ENCODE measurements at places on chromosomes 3 and 15.

DNA sequence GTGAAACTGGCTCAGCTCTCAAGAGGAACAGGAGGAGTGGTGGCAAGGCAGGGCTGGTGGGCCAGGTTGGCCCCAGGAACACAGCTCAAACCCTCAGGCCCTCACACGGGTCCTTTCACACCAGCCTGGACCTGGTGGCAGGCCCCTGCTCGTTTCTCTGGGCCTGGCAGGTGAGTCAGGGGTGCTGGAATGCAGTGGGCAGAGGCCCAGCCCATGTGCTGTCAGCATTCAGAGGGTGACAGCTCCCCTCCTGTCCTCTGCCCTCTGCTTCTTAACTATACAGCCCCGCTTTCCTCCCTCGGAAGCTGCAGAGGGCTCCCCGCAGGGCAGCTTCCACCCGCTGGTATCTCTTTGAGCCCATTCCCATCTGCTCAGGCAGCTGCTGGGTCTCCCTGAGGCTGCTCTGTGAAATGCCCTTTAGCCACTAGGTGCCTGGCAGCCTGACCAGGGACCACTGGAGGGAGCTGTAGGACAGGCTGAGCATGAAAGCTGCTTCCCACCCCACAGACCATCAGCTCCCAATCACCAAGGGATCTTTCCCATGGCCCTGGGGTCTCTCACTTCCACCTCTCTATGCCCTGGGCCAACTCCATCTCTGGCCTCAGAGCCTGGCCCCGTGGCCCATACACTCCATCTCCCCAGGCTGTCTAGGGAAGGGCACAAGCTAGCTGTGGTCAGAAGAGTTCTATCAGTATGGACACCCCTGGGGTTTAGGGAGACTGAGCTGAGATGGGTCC lies 24.8 kb downstream of the SHF start:
- DNase-seq = peak; percentile 55

DNA sequence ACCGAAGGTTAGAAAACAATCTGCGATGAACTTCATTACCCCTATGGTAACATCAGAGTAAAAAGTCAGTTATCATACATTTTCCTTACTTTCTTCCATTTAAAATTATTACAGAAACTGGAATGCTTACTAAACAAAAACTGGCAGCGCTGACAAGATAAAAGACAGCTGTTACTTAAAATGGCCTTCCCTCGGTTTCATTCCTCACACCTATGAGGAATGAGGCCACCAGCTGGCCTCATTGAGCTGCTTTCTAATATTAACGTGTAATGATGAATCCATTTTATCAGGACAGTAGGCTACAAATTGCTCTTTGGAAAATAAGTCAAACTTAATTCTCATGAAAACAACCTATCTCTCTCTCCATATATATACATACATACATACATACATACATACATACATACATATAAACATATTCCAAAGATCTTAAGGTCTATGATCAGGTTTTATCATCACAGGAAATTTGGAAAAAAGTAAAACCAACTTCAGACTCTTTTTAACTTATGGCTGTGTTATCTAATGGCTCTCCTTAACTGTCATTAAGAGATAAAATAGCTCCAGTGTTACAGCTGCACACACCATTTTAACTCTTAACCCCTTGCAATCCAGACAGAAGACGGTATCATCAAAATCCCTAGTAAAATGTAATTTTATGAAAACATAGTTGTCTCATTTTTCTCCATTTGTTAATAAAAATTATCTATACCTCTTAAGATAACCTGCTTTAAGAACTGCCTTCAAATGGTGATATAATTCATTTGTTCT lies 5.2 kb downstream of the CCNL1 start:
- no peak for DNase-seq

DNA sequence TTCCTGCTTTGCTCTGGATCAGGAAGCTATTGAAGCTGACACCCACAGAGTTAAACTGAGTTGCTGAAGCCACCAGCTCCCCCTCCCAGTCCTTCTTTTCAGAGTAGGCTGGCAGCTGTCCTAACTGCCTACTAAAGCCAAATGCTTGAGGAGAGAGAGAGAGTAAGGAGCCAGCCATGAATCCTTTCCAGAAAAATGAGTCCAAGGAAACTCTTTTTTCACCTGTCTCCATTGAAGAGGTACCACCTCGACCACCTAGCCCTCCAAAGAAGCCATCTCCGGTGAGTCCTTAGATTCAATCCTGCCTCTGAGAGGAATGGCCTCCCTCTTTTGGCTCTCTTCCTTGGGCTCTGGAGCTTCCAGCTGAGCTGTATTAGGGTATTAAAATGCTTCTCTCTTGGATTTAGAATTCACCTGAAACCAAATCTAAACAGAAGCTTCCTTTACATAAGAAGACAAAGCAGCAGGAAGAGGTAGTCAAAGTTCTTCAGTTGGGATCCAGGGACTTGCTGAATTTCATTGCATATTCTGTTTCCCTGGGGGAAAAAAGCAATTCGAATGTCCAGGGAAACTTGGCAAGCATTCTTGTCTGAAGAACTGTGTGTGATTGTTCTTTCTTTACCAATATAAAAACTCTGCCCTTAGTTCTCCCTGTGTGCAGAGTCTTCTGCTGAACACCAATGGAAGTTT lies at the start of gene SLC15A2:
Gene SLC15A2, plus strand, starts transcription at position 101 of the 690 bp plus-strand sequence. Its CDS starts 76 bp downstream, at position 177.
- no peak for DNase-seq

GRCh38 chr3:153767601-153768560 lies 353.3 kb upstream of the ARHGEF26 start:
- no peak for DNase-seq

GRCh38 chr15:62297522-62297921 lies 132.4 kb upstream of the C2CD4B start:
- DNase-seq = no peak

DNA sequence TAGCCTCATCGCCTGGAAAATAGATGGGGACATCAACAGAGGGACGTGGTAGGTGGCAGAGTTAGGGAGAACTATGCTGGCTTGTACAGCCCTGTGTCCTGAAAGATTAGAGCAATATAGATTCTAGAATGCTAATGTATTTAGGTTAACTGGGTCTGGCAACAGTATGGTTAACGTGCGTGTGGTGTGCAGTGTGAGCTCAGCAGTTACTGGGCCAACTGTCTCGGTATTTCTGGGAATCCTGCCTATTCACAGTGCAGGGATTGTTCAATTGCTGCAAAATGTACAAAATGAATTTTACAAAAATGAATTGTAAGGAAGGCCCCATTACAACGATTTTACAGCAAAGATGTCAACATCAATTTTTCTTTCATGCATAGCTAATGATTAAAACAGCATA lies 20.6 kb downstream of the MEIS2 start:
- DNase-seq = no peak

- DNase-seq = no peak
These were observed 120.7 kb upstream of the WNT5A start for GRCh38 chr3:55607844-55608243.

DNA sequence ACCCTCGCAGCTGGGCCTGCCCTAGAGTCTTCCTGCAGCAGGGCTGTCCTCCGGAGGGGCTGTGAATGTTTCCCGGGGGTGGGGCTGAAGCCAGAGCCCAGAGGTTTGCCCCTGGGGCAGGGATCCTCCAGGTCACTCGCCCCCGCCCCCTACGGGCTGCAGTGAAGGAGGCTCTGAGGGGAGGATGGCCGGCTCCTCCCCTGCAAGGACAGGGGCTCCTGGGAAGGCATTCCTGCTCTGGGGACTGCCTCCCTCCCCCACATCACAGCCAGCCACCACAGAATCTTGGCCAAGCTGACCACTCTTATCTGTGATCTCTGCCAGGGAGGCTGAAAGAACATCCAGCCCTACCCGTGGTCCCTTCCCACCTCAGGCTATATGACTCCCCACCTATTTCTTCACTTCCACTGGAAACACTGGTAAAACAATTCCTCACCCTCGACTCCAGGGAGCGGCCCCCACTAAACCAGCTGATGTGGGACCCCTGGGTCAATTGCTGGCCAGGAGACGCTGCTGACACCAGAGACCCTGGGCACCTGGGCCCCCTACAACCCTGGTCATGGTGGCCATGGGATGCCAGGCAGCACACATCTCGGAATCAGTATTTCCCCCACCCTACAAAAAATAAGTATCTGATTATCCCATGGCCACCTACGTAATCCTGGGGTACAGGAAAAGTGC lies 66.0 kb downstream of the HMCES start:
- DNase-seq = no peak

DNA sequence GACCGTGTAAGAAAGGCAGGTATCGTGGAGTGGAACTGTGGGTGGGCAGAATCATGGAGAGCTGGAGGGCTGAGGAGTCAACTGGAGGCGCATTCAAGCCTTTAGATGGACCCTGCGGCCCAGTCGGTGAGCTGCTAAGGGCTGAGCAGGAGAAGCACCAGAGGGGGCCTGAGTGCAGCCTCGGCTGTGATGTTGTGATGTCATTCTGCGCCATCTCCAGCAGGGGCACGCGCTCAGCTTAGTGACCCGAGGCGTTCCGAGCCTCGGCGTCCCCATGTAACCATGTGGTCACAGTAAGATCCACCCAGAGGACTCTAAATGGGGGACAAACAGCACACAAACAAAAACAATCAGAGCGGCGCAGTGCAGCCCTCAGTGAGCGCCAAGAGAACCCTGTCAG lies 76.8 kb downstream of the VGLL4 start:
- DNase-seq = no peak

GRCh38 chr3:5080779-5081550 lies 41.1 kb upstream of the ARL8B start:
- no peak for DNase-seq

GRCh38 chr15:99566157-99566897 lies 543 bp downstream of the MEF2A start:
- peak; percentile 14 for DNase-seq

DNA sequence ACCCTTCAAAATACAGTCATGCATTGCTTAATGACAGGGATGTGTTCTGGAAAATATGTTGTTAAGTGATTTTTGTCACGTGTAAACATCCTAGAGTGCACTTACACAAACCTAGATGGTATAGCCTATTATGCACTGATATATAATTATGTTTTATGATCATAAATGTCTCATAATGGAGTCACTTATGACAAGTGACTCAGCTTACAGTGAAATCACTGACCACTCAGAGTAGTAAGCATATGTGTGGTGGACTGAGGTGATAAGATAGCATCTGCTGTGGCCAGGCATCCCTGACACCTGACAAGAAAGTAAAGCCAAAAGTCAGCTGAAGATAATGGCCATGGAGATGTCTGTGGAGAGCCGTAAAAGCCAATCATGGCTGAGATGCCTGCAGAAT lies 5.4 kb downstream of the ACAD11 start:
- no peak for DNase-seq

- DNase-seq = no peak
These were observed 204.5 kb upstream of the UBE2E1 start for GRCh38 chr3:23601091-23601822.

GRCh38 chr3:129365296-129366136 lies 62.9 kb downstream of the EFCAB12 start:
- no peak for DNase-seq

- DNase-seq = no peak
These were observed 277.0 kb downstream of the RYR3 start for GRCh38 chr15:33587773-33588172.

DNA sequence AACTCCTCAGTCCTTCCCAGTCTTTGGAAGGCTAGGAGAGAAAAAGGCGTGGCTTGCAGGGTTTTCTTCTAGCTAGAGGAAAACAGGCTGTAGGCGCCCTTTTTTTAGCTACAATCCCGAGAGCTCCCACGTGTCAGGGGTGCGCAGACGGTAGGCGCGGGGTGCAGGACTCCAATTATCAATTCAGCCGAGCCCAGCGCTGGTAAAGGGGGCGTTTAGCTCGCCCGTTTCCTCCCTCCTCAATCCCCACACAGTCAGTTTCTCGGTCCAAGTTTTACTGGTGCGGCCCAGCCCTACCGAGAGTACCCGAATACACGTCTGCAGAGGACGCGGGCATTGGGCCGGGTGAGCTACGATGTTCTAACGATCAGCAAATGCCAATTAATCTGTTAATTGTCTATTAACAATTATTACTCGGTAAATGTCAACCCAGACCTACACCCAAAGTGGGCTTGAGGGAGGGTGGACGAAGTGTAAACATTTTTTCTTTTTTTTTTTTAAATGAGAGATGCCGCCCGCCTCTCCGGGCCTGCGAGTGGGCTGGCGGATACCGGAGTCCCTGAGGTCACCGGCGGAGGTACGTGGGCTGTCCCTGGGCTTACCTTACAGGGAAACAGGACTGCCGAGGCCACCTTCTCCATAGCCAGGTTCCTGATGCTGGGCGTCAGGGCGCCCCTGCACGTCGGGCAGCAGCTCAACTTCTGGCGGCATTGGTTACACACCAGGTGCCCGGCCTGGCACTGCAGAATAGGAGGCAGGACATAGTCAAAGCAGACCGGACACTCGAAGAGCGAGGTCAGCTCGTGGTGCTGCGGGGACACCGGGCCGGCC lies 923 bp downstream of the SIAH2 start:
- DNase-seq = no peak

DNA sequence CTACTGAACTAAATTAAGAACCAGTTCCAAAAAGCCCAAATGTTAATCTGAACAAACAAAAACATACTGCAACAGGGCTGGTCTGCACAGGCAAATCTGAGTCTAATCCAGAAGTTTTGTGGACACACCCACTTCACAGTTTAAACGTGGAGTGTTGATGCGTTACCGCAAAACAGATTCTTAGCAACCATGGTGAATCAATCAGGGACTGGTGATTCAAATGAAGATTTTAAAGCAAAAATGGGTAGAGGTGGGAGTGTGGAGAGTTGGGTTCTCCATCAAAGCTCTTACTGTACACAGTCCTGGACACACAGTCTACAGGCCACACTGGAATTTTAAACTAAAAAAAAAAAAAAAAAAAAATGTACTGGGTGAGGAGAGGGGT lies 5.2 kb downstream of the ANXA2 start:
- DNase-seq = peak; percentile 13

DNA sequence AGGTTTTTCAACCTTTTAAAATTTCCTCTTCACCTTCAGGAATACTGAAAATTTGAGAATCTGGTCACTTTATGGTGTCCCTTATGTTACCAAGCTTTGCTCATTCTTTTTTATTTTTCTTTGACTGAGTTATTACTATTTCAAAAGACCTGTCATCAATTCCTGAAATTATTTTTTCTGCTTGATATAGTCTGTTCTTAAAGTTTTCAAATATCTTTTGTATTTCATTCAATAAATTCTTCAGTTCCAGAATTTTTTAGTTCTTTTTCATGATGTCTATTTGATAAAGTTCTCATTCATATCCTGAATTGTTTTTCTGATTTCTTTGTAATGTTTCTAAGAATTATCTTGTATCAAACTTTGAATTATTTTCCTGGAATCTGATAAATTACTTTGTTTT lies 63.9 kb downstream of the UQCC5 start:
- DNase-seq = no peak

GRCh38 chr3:193938613-193939012 lies 197.3 kb upstream of the HES1 start:
- DNase-seq = no peak

DNA sequence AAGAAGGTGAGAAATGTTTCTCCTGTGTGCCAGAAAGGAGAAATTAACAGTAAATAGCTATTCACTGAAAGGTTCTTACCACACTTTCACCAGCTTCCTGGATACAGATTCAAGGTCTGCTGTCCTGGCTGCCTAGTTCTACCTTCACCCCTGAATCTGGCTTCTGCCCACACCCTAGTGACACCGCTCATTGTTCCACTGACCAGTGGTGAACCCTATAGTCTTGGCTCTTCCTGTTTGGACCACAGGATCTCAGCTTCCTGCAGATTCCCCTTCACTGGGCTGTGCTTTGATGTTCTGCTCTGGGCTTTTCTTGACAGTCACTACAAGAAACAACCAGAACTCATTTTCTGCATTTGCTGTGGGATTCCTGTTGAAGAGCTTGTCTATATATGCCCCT lies 250.0 kb downstream of the XXYLT1 start:
- no peak for DNase-seq

- DNase-seq = no peak
These were observed 9.9 kb downstream of the TLE3 start for GRCh38 chr15:70087708-70088352.

GRCh38 chr3:126553284-126554084 lies 5.2 kb downstream of the C3orf22 start:
- no peak for DNase-seq

Data from stimulated activated CD4-positive, alpha-beta T cell treated with anti-CD3 and anti-CD28 coated beads, TNF-alpha, amount 100 ng/mL, for 24 hours (primary cell).